ENCODE measurements at places on chromosomes 7 and 10.

DNA sequence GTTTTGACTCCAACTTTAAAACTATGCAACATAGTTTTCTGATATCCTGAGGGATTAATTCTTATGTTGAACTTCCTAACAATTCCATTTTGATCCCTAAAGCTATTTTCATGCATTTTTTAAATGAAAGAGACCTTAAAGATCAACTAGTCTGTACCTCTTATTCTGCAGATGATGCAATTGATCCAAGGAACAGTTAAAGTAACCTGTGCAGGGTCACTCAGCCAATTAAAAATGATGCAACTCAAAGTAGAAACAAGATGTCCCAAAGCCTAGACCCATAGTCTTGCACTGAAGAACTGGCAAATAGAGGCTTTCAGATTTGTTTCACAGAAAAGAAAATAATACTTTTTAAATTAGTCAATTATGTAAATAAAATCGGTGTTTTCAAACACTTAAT lies 86.3 kb downstream of the IMMP2L start:
- DNase-seq = no peak

DNA sequence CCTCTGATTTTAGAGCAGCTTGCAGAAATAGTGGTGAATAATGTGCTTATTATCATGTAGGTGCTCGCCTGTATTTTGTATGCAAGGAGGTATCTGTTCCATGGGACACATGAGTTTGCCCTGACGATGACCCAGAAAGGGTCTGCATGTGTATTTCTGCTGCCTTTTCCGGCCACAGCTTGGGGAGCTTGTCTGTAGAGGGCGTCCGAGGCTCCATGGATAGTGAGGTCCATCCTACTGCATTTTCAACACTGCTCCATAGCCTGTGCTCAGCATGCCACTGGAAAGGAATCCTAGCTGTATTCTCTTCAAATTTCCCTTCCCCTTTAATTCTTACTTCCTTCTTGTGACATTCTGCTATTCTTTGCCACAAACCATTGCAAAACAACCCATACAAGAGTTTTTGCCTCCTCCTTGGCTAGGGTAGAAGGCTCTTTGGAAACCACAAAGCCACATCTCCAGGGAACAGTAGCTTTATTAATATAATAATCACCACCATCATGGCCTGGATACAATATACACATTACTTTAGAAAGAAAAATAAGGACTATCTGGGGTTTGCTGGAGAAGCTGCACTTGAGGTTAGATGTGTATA lies 127.7 kb downstream of the DYNC1I1 start:
- no peak for DNase-seq

DNA sequence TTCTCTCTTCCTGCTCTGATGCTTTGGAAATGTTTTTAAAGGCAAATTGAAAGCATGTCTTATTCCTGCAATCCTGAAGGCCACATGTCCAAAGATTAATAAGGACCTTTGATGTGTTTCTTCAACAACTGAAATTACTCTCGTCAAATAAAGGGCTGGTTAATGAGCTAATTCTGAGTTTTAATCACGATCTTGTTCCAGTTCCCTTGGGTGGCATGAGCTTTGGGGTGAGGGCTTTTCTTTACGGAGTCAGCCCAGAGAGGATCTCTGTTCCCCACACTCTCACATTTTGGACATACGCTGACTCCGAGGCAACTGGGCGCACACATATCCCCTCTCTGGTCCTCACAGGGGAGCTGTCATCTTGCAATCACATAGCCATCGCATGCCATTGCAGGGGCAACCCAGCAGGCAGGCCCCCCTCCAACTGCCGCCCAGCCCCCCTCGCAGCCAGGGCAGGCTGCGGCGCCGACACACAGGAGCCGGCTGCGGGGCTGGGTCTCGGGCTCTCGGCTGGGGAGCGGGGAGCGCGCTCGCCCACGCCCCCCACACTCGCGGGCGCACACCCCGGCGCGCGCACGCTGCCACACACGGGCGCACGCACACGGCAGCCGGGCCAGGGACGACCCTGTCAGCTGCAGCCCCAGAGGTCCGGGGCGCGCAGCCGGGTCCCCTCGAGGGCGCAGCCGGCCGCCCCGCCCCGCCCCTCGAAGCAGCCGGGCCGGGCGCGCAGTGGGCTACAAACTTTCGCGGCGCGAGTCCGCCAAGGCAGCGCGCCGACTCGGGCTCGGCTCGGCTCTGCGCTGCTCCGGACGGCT lies at the start of gene GDF10:
Gene GDF10 (plus strand): TSS at position 587 of the 818 bp plus-strand sequence. CDS start 455 bp downstream, outside the sequence.
- DNase-seq = no peak

GRCh38 chr10:89574368-89574767 lies 39.0 kb upstream of the SLC16A12 start:
- DNase-seq = no peak

GRCh38 chr7:100966542-100967291 lies 2.6 kb upstream of the MUC12 start:
- DNase-seq = no peak

DNA sequence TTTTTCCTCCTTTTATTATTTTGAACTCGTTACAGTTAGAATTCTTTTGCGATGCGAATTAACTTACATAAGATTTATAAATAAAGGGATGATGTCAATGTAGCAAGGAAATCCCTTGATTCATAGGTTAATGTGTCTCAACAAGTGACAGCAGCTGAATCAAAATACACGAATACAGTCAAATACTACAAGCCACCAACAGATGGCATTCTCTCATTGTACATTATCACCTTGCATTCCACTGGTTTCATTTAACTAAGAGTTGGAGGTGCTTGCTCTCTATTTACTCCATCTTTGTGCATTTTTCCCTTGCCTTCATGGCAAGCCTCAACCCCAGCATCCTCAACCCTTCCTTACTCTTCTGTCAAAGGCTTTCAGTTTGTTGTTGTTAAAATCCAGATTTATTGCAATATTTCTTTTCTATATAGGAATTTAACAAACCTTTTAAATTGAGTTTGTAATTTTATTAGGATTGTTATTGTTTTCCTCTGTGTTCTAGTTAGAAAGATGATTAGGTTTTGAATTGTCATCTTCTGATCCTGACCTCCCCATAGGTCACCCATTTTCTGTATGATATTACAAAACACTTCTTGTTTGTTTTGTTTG lies 78.3 kb downstream of the SLC25A40 start:
- DNase-seq = peak; percentile 22

GRCh38 chr10:78407009-78407711 lies 373.5 kb downstream of the RPS24 start:
- peak; percentile 47 for DNase-seq

DNA sequence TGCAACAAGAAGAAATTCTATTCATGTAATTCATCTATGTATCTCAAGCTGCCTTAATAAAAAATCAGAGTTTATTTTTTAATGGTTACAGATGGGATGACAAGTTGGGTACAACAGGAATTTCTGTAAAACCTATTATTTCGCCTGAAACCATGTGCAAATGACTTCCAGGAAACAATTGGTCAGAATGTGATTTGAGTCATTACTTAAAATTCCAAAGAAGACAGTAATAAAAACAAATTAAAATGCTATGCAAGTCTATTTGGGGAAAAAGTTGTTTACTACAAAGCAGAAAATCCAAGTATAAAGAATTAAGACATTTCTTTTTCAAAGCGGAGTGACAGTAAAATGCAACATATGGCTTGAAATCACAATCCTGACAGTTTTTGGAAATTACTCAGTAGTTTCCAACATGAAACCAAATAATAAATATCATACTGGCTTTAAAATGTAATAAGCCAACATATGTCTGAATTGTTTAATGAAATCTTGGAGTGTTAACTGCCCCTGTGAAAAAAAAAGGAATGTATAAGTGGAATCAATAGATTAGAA lies 41.5 kb upstream of the SEMA3C start:
- no peak for DNase-seq

DNA sequence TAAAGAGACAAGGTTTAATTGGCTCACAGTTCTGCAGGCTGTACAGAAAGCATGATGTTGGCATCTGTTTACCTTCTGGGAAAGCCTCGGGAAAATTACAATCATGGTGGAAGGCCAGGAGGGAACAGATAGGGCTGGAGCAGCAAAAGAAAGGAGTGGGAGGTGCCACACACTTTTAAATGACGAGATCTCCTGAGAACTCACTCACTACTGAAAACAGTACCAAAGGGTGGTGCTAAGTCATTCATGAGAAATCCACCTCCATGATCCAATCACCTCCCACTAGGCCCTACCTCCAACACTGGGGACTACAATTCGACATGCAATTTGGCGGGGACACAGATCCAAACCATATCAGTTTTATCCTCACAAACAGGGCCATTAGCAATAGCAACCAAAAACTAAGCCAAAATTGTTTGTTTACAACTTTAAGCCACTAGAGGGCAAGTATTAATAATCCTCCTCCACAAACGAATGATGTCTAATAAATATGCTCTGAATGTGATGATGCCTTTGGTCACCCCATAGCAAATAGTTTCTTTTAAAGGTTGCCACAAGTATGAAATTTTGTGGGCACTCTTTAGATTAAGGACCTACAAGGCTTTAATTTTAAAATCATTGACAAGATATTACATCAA lies 129.2 kb upstream of the NRBF2 start:
- DNase-seq = no peak

- no peak for DNase-seq
These were observed 14.6 kb downstream of the RASGEF1A start for GRCh38 chr10:43252166-43252782.

DNA sequence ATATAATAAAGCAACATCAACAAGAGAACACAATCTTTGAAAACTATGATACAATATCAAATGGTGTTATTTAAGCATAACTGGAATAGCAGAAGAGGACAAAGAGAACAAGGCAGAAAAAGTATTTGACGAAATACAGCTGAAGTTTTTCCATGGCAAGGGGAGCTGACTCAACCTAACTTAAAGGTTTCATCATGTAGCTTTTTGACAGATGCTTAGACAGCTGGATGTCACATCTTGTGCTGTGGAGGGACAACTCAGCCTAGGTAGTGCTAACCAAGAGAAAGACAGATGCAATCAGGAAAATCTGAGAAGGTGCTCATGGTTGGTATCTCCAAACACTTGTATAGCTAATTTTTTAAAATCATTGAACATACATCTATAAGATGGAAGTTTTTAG lies 208.2 kb downstream of the TFEC start:
- DNase-seq = no peak

DNA sequence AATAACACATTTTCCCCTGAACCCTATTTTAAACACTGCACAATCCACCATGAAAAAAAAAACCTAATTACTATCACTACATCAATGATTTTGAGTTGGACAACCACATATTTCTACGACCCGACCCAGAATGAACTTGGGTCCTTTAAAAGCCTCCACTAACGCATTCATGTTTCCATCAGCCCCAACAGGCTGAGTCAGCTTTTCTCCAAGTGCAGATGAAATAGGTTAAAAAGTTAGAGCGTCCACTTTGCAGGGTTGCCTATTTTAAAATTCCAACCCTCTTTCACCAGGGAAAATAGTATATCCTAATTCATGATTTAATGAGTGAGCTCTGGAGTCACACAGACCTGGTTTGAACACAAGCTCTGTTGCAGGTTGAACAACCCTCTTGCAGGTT lies 501.0 kb upstream of the SORCS1 start:
- DNase-seq = no peak

- no peak for DNase-seq
These were observed 854 bp downstream of the CTBP2 start for GRCh38 chr10:125159486-125159931.

DNA sequence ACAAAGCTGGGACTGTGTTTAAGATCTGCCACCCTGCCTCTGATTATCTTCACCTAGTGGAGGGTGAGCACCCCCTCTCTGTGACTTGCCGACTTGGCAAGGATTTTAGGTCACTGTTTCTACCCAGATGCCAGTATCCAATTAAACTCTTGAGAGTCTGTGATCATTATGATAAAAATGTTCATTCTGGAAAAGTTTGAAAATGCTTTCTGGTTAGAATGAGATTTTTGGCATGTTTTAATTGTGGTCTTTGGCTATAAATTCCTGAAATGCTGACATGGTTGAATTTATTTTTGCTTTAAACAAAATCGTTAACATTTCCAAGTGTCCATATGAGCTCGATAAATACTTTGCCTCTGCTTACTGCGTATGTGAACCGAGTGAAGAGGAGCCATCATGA lies 221.4 kb downstream of the BICC1 start:
- no peak for DNase-seq

DNA sequence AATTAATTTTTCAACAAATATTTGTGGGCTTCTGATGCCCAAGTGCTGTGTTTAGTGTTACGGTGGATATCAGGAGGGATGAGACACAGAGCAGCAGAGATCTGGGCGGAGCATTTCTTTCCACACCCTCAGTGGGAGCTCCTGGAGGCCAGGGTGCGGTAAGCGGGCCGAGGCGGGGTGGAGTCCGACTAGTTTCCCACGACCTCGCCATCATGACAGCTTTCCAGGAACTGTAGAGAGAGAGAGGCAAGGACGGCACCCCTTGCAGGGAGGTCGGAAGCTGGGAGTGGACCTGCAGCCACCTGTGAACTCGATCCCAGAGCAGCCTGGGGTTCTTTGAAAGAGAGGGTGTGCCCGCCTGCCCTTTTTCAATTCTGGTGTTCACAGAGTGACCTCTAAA lies 128.2 kb downstream of the ACTR3B start:
- no peak for DNase-seq

GRCh38 chr10:118106426-118106825 lies 59.7 kb upstream of the RAB11FIP2 start:
- DNase-seq = no peak

- DNase-seq = no peak
These were observed 297.0 kb downstream of the CCDC3 start for GRCh38 chr10:12704488-12704887.

GRCh38 chr7:106031300-106032035 lies 68.4 kb downstream of the CDHR3 start:
- DNase-seq = peak; percentile 5

GRCh38 chr7:32273297-32273696 lies 203.1 kb upstream of the PDE1C start:
- DNase-seq = no peak

DNA sequence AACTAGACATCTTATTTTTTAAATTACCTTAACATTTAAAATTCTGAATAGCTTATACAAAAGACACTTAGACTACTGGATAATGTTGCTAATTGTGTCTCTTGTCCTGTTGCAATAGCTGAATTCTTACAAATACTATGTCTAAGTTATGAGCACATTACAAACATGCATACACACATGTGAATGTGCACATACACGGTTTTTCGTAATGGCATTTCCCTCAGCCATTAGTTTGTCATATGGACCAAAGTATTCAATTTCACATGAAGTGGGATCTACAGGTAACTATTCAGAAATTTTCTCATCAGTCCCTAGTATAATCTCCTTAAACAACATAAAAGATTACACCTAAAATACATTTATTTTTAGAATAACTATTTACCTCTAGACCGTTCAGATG lies 178.6 kb upstream of the BET1 start:
- no peak for DNase-seq

- peak; percentile 59 for DNase-seq
These were observed 45.3 kb upstream of the PIK3AP1 start for GRCh38 chr10:96765406-96766240.

GRCh38 chr7:90383422-90383821 lies 19.8 kb upstream of the CLDN12 start:
- DNase-seq = no peak

- no peak for DNase-seq
These were observed 7.2 kb downstream of the GNB2 start for GRCh38 chr7:100680576-100681271.

- DNase-seq = no peak
These were observed 55.1 kb downstream of the CUBN start for GRCh38 chr10:17074541-17074847.

All from stimulated activated naive CD4-positive, alpha-beta T cell (primary cell).